ENCODE measurements at places on chromosomes 1 and 21.

GRCh38 chr1:234617131-234617985, 7.4 kb upstream of the IRF2BP2 start:
- DNase-seq, result no peak

DNA sequence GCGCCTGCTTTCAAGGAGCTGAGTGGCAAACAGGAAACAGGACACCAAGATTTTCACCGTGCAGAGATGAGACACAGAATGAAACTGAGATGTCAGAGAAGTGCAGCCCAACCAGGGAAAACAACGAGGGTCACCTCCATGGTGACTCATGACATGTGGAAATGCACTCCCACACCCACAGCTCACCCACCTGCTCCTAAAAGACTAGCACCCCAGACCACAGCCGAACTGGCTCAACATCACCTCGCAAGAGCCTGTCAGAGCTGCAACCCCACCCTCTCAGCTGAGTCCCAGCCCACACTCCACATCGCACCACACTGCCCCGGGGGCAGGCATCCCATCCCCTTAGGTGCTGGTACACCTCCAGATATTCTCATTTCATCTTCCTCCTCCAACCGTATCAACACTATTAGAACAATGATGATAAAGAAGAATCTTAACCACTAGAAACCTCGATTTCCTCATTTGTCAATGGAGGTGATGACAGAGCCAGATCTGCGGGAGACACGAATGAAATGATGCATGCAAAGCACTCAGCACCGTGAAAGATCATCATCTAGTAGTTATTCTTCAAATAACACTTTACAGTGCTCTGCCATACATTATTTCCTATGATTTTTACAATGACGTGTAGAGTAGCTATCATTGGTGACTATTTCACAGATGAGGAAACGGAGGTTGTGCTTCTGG, 103.2 kb downstream of the DMRTB1 start:
- no peak for DNase-seq

DNA sequence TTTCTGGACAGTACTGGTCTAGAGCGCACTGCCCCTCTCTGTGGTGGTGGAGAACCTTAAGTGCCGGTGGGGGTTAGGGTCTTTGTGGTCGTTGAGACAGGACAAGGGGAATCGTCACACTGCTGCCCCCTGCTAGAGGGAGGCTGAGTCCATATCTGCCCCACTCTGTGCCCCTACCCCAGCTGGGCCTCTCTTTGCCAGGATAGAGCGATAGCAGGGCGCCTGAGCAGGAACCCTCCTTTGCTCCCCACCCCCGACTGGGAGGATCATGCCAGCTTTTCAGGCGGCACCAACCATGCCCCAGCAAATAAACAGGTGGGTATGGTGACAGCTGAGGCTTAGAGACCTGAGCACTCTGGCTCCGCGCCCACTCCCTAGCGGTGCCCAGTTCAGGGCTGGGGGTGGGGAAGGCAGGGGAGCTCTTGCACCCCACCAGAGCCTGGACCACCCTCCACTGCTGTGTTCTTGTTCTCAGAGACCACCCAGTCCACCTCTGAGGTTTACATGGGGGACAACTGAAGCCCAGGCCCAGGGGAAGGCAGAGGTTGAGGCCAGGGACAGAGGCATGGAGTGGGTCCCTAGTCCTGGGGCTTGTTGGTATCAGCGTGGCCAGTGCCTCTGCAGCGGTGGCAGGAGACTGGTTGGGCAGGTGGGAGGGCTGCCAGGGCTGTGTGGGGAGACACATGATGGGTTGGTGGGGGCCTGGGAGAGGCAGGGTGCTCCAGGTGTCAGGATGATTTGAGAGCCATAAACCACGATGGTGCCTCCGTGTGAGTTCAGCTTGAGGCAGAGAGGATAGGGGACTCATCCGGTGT, 1.6 kb downstream of the PADI2 start:
- DNase-seq, result no peak

DNA sequence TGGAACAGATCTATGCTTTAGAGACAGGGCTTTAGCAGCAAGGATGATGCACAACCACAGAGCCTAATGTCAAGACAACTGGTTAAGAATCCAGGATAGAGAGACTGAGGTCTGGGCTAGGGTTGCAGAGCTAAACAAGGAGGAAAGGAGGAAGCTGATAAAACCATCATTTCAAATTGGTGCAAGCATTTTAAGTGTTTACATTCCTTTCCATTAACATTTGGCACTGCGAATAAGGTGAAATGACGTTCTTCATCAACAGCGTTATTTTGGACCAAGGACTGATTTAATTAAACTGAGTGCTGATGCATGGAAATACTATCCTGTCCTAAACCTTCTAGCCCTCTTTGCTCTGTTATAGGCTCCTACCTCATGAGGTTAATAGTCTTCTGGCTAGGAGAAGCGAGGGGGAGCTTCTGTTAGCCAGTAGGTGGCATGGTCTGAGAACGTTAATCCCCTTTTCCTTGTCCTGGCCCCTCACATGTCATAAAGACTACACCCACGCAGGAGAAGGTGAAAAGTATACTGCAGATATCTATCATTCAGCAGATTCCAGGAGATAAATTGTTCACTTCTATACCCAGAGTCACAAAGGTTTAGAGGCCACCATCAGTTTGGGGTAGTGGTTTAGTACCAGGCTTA, 7.6 kb upstream of the C1orf21 start:
- no peak for DNase-seq

Measured in NCI-H524 treated with DMSO at 0.1 percent for 48 hours (cell line).